Foreskin keratinocyte (primary cell): ENCODE measurements at places on chromosomes 7 and 10. TPM values are rescaled to one million over a fixed set of nuclear protein-coding genes. Genes with fewer than 3 reads are reported as not detected.

Gene PTPRN2
- total RNA-seq: not detected in 2 replicates

Gene SPAG6
- total RNA-seq: not detected in 2 replicates

Gene TLX1
- total RNA-seq: not detected in 2 replicates

Gene CALML3
- total RNA-seq: 2.7 and 4.7 TPM in 2 replicates

Gene VWA2
- total RNA-seq: 0.58 and 0.60 TPM in 2 replicates

Gene POP7
- total RNA-seq: 85.5 and 90.6 TPM in 2 replicates

Gene ITPRID1
- total RNA-seq: not detected in 2 replicates

Gene CALML5
- 2.4 and 65.7 TPM in 2 replicates for total RNA-seq

Gene RABGEF1
- total RNA-seq: 31.7 and 33.5 TPM in 2 replicates

Gene NODAL
- 0.14 TPM in 2 replicates for total RNA-seq

Gene RADIL
- total RNA-seq: 0.04 and 0.07 TPM in 2 replicates

Gene PNLIPRP2
- total RNA-seq: not detected in 2 replicates

Gene SLC13A4
- total RNA-seq: 0.10 and 0.14 TPM in 2 replicates

Gene MDFIC
- 14.1 and 15.1 TPM in 2 replicates for total RNA-seq

Gene MMD2
- not detected in 2 replicates for total RNA-seq

Gene IGF2BP3
- 32.8 and 41.1 TPM in 2 replicates for total RNA-seq

Gene FGFBP3
- total RNA-seq: 0.20 and 0.32 TPM in 2 replicates

Gene WNT2
- total RNA-seq: not detected in 2 replicates

Gene AOAH
- total RNA-seq: 0.31 TPM in 1 of 2 replicates, not detected in the other

Gene FAM25G
- total RNA-seq: 0.74 TPM in 1 of 2 replicates, not detected in the other

Gene GJD4
- not detected in 2 replicates for total RNA-seq

Gene UNCX
- not detected in 2 replicates for total RNA-seq

Gene CC2D2B
- total RNA-seq: 0.24 TPM in 1 of 2 replicates, not detected in the other

Gene CALY
- total RNA-seq: not detected in 2 replicates

Gene TAS2R41
- not detected in 2 replicates for total RNA-seq

Gene ZNF467
- 0.35 and 0.48 TPM in 2 replicates for total RNA-seq

Gene TUBAL3
- total RNA-seq: 0.60 and 1.1 TPM in 2 replicates

Gene SORBS1
- 0.71 and 0.74 TPM in 2 replicates for total RNA-seq

Gene GIMAP4
- not detected in 2 replicates for total RNA-seq

Gene TRIM50
- total RNA-seq: not detected in 2 replicates

Gene GHRHR
- not detected in 2 replicates for total RNA-seq
